ENCODE measurements at places on chromosomes 5 and 9.

DNA sequence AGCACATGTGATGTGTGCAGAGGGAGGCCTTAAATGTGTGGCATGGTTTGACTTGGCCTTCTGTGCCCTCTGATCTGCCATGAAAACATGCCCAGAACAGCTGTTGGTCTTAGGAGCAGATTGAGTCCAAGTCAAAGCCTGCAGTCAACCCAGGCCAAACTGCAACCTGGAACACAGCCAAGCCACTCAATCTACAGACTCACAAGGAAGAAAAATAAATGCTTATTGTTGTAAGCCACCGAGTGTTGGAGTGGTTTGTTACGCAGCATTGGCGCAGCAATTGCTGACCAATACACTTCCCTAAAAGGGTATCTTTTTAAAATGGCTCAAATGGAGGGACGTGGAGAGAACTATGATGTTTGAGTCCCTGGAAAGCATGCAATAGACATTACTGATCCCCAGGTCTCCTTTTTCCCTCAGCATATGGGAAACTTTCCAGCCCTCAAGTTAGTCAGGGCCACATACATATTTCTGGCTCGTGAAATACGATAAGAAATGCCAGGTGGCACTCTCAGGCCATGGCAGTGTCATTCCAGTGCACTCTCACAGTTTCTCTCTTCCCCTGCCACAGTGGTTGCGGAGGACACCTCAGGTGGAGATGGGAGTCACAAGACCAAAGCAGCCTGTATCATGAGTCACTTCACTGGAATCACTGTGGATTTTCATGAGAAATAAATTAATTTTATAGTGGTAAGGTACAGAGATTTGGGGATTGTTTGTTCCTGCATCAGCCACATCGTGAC, 168.0 kb upstream of the ZNF618 start:
- DNase-seq = no peak

- no peak for DNase-seq
Measured at GRCh38 chr9:34139477-34140146, 13.1 kb upstream of the DCAF12 start.

- DNase-seq = no peak
Measured at GRCh38 chr5:180299526-180299925, 7.6 kb upstream of the MAPK9 start.

DNA sequence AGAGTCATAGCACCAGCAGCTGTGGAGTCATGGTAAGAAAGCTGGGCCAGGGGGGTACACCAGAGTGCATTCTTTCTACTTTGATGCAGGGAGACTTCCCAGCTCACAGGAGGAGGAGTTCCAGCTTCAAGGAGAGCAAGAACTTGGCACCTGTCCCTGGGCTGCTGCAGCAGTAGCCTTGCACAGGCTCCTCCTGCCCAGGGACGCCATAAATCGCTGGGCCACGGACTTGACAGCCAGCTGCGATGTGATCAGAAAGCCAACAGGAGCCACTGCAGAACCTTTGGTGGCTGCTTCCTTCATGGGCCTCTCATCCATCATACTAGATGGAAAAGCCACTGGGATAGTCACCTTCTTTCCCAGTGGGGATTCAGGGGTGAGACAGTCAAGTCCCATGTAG, 234.7 kb downstream of the NMUR2 start:
- no peak for DNase-seq

- peak; percentile 14 for DNase-seq
Measured at GRCh38 chr5:126044111-126044668, 379.0 kb upstream of the GRAMD2B start.

DNA sequence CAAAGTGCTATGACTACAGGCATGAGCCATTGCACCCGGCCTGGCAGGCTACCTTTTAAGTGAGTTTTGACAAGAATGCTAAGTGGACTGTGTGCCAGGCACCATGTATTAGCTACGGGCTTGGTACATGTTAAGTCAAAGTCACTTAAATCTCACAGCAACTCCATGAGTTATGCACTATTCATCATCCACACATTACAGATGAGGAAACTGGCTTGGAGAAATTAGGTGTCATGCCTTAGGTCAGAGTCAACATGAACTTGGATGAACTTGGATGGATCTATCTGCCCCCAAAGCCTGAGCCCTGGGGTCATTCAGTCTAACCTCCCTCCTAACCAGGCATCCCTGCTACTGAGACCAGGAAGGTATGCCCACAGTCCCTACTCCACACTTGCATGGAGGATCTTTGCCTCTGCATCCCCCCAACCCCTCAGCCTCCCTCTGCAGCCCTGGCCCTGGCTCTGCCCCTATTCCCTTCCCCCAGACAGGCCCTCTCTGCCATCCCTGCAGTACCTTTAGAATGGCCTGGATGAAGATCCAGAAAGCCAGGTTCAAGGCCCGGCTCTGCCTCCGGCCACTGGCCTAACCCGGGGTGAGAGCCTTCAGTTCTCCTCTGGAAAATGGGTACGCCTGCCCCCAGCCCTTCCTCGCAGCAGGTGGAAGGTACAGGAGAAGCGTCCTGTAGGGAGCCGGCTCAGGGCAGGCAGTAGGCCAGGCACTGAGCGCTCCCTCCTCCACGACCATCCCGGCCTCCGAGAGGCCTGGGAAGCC, 685 bp upstream of the ADGRD2 start:
- no peak for DNase-seq

Data from NCI-H526 treated with DMSO at 0.1 percent for 48 hours (cell line).